ENCODE measurements at places on chromosomes 2 and 18.
A peak's percentile ranks its signal among the peaks of the same experiment; 100 is the strongest.

GRCh38 chr2:68748568-68748967 is 14.0 kb downstream of the ARHGAP25 start:
- no peak for DNase-seq

GRCh38 chr2:55946793-55947192 is 23.2 kb upstream of the EFEMP1 start:
- DNase-seq, result no peak

DNA sequence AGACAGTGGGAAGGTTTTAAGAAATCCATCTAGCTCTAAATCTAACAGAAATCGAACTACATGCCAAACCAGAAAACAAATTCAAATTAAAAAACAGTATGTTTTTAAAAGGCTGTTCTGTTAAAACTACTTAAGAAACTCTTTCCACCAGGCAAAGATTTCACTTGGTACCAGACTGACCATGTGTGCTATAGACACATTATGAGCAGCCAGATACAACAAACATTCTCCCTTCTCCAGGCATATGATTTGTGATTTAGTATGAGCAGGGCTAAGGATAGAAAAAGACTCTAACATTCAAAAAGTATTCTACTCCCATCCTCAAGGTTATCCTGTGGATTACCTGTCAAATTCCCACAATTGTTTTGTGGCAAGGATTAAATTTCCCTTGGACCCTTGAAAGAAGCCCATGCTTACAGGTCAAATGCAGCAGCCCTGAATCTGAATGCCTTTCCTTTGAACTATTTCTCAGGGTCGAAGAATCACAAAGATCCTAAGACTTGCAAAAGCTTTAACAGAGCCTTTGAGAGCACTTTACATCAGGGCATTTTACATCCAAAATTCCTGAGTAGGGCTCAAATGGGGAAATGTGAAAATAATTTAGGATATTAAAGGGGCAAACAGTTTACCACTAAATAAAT is 42.5 kb upstream of the TTC32 start:
- no peak for DNase-seq

GRCh38 chr2:22124003-22124402 is 1000.2 kb downstream of the TDRD15 start:
- no peak for DNase-seq

- DNase-seq, result no peak
These were observed at the start of gene GPR55 for GRCh38 chr2:230924470-230925341. Gene GPR55, minus strand, starts transcription at chr2:230925242. Its CDS starts 14,280 bp downstream, at chr2:230910962.

DNA sequence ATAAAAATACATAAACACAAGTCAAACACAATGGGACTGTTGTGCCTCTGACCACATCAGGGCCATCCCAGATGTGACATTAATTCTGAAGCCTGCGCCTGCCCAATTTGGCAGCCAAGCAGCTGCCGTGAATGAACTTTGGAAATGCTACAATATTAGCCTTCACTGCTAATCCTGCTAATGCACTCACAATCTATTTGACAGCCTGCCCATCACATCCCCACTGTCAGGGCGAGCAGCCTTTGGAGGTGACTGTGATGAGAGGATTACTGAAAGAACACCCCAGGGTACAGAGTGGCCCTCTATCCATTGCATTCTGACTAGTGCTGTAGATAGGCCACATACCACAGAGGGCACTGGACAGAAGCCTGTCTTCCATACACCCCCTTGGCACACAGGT is 21.6 kb downstream of the OSR1 start:
- DNase-seq, result no peak

DNA sequence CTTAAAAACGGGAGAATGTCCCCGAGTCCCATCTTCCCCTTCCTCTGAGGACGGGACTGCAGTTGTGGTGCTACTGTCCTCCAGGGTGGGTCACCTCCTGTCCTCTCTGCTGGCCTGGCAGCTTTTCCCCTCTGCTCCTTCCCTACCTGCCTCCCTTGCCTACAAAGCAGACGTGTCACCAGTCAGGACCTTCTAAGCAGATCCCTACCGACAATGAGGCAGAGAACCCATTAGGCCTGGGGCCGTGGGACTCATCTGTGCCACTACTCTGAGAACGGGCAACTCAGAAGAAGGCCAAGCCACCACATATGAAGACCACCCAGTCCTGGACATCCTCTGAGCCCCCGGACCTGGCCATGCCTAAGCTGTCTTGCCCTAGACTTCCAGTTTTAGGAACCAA is 103.0 kb upstream of the TEX51 start:
- no peak for DNase-seq

GRCh38 chr2:108923019-108923700 is 65.9 kb downstream of the EDAR start:
- DNase-seq, result no peak

- no peak for DNase-seq
These were observed 56.2 kb downstream of the PRKCE start for GRCh38 chr2:45707661-45708060.

DNA sequence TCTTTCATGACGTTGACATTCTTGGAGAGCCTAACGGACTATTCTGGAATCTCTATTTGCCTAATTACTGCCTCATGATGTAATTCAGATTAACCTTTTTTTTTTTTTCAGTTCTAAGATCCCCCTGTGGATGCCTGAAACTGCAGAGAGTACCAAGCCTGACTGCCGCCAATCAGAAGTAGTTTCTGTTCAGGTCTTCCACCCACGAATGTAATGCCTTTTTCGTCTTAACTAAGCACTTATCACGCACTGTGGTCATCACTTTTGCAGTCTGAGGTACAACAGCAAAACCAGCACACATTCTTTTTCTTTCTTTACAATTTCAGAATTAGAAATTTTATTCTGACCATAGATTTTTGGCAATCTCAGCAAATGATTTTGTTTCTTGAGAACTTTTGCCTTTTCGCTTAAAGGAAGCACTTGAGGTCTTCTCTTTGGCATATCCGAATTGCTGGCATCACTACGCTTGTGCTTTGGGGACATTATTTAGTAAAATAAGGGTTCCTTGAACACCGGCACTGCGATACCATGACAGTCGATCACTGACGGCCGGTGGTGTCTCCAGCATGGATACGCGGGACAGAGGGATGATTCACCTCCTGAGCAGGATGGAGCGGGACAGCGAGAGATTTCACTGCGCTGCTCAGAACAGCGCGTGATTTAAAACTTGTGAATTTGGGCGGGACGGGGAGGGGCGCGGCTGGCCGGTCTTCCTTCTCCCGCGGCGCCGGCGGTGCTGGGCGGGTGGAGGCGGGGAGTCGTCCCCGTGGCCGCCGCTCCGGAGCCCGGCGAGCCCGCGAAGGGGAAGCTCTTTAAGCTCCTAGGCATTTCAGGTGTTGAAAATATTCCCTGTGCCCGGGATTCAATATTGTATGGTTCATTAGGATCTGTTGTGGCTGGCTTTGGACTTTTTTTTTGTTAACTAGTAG is 32.0 kb upstream of the GPR55 start:
- DNase-seq, result peak; percentile 36

- no peak for DNase-seq
These were observed 11.2 kb downstream of the MAB21L4 start for GRCh38 chr2:240884745-240885144.

DNA sequence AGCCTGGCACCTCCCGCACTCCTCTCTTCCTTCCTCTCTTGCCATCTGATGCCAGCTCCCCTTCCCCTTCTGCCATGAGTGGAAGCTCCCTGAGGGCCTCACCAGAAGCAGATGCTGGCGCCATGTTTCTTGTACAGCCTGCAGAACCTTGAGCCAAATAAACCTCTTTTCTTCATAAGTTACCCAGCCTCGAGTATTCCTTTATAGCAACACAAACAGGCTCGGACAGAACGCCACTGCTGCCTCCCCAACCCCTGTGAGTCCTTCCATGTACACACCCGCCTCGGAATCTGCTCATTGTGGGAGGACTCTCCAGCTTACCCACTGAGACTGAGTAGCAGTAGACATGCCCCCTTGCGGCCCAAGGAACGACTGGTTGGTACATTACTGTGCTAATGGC is 8.3 kb upstream of the RPS7 start:
- DNase-seq, result no peak

DNA sequence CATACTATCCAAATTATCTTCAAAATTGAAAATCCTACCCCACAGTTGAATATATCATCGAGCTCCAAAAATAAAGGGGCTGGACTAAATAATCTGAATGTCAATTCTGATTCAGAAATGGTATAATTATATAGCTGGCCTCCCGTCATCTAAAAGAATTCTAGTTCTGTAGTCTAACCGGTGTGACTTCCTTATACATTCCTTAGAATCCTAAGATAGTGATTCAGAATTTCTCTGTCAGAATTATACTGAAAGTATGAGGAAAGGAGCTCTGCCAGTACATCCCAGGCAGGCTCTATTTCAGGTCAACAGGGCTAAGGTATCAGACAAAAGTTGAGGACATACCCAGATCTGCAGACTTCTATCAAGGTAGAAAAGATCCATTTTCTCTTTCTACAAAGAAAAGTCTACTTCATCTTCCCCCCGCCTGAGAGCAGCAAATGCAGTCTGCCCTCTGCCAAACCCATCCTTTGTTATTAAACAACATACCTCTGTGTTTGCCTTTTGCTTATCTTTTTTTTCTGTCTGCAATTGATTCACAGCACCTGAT is 128.5 kb downstream of the METTL4 start:
- no peak for DNase-seq

DNA sequence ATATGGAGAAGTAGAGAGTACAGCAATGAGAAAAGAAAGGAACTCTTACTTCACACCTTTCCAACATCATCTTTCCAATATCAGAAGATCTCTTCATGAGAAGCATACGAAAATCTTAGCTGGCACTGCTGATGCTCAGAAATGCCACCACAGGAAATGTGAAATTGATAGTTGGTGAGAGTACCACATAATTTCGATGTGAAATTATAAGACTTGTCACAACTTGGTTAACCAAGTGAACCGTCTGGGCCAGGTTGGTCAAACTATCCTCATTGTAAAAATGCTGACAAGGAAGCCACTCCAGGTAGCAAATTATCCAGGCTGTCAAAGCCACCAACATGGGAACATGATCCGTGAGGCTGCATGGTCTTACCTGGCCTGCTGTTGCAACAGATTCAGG is 66.5 kb downstream of the EPG5 start:
- no peak for DNase-seq

DNA sequence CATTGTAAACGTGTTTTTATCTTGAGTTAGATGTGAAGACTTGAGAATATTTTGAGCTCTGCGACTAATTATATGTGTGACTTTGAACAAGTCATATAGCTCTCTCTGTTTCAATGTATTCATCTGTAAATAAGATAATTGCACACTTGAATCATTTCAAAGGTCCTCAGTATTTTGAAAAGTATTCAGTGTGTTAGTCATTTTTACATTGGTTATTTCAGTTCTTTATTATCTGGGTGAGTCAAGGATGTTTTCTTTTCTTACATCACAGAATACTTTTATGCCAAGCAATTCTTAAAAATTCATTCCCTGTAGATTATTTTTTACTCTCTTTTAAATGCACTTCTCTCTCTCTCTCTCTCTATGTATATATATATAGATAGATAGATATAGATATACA is 1098.0 kb upstream of the ZEB2 start:
- DNase-seq, result no peak

DNA sequence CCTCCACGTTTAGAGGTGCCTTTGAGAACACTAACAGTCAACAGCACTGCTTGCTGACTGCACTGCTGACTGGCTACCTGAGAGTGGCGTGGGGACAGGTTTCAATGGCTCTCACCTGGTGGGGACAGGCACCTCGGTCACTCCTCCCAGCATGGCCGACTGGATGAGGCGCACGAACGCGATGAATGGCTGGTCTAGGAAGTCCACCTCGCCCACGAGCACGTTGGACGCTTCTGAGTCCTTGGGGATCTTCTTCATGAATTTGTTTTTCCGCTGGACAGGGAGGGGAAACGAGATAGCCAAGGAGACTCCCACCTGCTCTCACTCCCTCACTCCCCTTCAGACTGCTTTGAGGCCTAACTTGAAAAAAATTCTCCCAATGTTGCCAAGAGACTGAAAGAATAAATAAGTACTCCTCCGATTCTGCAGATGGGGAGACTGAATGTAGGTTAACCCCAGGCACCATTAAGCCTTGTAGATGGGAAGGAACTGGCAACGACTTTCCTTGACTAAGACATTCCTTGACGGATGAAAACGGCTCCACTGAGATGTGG is 57.3 kb downstream of the MTHFD2 start:
- DNase-seq, result no peak

- no peak for DNase-seq
These were observed 221.7 kb downstream of the CTNNA2 start for GRCh38 chr2:79734518-79734917.

- DNase-seq, result no peak
These were observed 29.3 kb upstream of the SLC40A1 start for GRCh38 chr2:189609853-189610252.

DNA sequence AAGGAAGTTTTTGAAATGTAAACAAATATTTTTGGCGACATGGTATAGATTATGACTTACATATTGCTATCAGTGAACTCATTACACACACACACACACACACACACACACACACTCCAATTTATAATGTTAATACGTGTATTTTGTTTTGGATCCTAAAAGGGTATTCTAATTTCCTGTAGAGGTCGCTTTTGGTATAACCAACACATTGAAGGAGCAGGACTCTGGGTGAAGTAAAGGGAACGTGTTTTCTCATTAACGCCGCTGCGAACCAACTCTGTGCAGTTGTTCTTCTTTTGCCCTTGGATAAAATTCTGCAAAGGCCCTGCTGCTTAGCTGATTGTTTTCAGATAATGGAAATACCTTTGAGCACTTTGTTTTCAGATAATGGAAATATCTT is 190.4 kb downstream of the PMAIP1 start:
- no peak for DNase-seq

DNA sequence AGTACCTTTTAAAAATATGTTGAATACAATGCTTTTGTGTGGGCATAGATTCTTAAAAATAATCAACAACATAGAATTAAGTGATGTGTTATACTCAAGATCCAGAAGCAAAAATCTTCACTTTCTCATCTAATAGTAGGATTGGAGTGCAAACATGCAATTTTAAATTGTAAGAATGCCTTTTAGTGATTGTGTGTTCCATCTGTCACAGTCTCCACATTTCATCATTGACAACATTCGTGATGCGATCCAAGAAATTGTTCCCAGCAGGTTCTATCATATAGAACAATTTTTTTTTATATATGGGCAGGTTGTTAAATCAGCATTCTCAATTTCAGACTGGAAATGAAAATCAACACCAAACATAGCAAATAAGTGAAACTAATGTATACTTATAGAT is 1671.8 kb upstream of the SLC39A10 start:
- DNase-seq, result no peak

- DNase-seq, result no peak
These were observed 165.2 kb upstream of the BCL2L11 start for GRCh38 chr2:110955556-110955955.

- DNase-seq, result no peak
These were observed 21.1 kb upstream of the GALNT5 start for GRCh38 chr2:157236404-157236803.
